RPMI7951 (cell line): ENCODE measurements at places on chromosomes 4 and X.

- no peak for DNase-seq
These were observed 14.4 kb downstream of the IL21 start for GRCh38 chr4:122606364-122607043.

- no peak for DNase-seq
These were observed 126.7 kb upstream of the AMOT start for GRCh38 chrX:112967341-112967740.

GRCh38 chr4:2442175-2442993, 23.6 kb downstream of the CFAP99 start:
- DNase-seq = no peak

DNA sequence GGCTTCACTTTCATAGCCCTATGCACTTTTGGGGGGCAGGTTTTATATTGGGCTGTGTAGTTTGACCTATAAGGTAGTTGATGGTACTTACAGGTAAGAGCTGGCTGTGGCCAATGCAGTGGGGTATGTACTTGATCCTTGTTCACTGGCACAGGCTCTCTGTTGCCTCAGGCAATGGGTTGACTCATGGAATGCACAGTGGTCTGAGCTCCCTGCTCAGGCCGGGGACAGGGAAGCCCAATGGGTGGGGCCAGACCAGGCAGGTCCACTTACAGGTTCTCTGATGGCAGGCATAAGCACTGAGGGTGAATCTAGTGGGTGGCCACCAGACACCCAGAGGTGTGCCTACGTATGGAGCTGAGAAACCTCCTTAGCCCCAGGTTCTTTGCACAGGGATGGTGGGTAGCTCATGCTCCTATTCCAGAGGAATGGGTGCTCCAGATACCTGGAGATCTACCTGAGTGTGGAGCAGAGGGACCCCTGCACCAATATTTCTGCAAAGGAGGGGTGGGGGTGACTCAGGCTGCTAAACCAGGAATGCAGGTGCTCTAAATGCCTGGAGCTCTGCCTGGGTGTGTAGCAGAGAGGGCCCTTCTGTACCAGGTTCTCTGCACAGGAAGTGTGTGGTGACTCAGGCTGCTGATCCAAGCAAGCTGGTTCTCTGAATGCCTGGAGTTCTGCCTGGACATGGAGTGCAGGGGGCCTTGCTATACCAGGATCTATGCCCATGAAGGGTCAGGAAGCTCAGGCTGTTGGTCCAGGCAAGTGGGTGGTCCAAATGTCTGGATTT, 52.3 kb downstream of the IL1RAPL2 start:
- DNase-seq = no peak

DNA sequence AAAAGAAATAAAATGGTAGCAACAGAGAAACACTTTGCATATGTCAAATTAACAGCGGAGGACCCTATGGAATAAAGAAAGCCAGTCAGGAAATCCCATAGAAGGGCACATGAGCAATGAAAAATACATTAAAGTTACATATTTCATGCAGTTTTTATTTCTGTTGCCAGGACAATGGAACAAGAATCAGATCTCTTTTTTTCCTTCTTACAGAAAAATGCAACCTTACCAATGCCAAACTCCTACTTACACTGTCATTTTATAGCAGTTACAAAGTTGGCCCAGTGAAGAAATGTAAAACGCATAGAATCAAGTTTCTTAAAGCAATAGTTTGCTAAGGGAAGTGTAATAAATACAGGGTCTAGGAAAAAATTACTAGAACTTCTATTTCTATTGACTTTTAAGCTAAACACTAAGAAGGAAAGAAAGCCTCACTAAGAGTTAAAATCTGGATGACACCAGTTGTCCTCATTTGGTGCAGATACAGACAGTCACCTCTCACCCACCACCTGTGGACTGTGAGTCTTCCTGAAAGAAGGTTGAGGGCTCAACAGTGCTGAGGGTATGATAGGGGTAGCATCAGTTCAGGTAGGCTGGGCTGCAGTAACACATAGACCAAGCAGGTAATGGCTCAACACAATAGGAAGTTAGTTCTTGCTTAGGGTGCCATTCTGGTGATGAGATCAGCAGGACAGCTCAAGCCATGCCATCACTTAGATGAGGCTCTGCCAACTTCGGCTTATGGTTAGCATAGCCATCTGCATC, 224.6 kb downstream of the ANAPC10 start:
- DNase-seq = no peak

DNA sequence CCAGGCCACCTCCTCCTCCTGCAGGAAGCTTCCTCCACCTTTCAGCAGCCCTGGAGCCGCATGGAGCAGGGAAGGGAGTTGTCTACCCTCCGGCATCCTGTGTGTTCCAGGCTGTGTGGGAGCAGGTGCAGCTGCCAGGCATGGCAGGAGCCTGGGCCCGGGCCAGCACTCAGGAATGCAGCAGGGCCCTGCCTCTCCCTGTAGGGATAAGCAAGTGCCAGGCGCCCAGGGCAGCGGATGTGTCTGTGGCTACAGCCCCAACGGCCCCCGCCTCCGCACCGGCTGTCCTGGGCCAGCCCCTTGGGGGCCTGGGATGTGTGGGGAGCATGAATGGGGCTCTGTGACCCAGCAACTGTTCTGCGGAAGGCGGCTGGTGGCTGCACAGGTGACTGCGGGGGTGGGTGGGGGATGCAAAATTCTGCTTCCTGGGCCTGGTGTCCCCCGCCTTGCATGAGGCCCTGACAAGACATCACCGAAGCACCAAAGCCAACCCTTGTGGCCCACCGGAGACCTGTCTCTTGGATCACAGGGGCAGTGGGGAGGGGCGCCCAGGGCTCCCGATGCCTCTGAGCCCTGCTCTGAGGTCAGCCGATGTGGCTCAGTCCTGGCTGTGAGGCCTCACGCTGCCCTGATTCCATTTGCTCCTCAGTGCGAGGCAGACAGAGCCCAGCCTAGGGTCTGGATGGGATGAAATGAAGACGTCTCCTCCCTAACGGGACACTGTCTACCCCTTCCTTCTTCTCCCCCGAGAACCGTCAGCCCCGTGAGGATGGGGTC, 1.4 kb upstream of the DOK7 start:
- DNase-seq = peak; percentile 13

DNA sequence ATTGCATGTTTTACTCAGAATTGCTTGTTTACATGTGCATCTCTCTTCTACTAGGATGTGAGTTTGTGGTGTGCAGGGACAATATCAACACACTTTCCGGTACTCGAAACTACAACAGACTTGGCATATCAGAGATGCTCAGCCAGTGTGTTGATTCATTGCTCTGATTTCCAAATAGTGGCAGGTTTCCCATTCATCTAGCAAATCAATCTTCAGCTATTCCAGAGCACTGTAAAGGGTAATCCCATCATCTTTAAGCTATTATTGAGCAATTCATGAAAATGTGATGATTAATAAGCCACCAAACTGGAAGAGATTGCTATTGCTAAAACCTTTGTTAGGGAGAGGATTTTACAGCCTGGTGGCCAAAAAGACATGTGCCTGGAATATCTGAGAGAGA, 574.2 kb upstream of the CPEB2 start:
- no peak for DNase-seq

- DNase-seq = peak; percentile 89
These were observed 152.0 kb downstream of the GASK1B start for GRCh38 chr4:158020734-158021346.
